ENCODE measurements at places on chromosomes 4 and X.
A peak's percentile ranks its signal among the peaks of the same experiment; 100 is the strongest.

DNA sequence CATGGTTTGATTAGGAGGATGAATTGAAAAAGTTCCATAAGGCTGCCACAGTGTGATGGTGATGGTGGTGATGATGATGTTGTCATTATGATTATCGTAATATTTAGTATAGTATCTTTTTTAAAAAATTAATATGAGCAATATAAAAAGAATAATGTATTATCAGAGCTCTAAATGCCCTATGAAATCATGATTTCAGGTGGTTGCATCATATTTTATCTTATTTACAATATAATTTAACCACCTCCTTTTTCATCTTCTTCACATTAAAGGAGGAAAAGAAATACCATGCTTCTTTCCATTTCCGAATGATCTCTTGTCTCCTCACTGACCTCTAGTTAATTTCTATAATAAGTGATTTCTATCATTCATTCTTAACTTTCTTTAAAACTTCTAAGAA lies 225.9 kb downstream of the RAPGEF2 start:
- DNase-seq = no peak

GRCh38 chr4:152479428-152480026 lies 56.4 kb downstream of the FBXW7 start:
- no peak for DNase-seq

- peak; percentile 44 for DNase-seq
These were observed 144.9 kb downstream of the POLA1 start for GRCh38 chrX:24838629-24839028.

DNA sequence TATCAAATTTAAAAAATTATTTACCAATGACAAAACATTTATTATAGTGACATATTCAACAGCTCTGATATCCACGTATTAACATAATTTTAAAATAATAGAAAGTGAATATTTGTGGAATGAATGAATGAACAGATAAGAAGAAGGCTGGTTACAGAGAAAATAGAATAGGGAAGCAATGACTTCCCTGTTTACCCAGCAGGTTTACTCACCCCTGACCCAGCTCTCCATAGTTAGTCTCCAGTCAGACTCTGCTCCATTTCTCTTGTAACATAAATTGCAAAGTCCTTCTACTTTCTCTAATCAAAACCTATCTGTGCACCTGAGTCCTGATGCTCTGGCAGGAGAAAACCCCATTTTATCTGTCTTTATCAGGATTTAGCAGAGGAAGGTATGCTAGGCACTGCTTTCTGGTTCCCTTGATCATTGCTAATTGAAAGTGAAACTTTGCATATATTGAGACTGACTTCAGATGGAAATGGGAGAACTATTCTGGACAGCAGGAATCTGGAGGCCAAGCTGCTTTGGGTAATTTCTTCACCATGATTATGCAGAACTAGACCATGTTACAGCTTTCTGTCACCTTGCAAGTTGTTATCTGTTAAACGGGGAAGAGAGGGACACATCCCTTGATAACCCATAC lies 363.0 kb downstream of the FAT4 start:
- DNase-seq = no peak

DNA sequence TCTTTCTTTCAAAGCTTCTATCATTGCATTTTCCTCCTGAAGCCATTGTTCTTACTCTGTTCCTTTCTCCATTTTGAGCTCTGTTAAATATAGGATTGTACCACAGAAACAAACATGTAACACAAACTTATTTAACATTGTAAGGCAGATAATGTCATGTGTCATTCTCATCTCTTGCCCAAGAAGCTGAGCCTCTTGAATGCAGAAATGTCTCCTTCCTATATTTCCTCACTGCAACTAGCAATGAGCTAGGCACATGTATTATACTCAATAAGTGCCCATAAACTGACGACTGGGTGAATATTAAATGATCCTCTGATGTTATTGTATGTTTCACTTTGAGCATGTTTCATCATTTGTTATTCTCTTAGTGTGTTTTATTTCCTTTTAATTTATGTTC lies 56.7 kb upstream of the SLC7A11 start:
- no peak for DNase-seq

- no peak for DNase-seq
These were observed 25.9 kb upstream of the FAM241A start for GRCh38 chr4:112119353-112119783.

DNA sequence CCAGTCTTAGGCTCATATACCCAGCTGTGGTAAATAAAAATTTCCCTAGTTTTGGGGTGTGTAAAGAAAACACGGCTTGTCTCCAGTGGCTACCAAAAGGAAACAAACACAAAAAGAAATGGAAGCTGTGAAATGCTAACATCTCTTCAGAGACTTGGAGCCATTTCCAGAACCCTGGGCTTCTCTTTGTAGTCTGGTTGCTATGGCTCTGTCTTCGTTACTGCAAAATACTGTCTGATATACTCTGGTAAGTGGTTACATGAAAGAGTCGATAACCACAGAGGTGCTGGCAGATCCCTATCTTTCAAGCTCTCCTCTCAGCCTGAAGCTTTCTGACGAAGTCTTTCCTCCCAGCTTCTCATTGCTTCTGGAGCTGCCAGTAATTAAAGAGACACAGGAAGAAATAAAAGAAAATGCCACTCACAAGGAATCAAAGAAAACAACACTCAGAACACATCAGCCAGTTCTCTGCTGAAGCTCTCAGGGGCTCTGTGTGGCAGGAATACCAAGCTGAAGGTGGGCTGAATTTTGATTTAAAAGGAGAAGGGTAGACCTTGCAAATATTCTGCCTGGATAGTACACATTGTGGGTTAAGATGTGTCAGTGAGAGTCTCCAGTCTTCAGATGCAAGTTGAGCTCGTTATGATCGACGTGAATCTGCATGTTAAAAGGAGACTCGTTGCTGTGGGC lies 107.6 kb upstream of the FAM9C start:
- no peak for DNase-seq

GRCh38 chr4:85420831-85421230 lies 54.1 kb upstream of the ARHGAP24 start:
- DNase-seq = peak; percentile 59

DNA sequence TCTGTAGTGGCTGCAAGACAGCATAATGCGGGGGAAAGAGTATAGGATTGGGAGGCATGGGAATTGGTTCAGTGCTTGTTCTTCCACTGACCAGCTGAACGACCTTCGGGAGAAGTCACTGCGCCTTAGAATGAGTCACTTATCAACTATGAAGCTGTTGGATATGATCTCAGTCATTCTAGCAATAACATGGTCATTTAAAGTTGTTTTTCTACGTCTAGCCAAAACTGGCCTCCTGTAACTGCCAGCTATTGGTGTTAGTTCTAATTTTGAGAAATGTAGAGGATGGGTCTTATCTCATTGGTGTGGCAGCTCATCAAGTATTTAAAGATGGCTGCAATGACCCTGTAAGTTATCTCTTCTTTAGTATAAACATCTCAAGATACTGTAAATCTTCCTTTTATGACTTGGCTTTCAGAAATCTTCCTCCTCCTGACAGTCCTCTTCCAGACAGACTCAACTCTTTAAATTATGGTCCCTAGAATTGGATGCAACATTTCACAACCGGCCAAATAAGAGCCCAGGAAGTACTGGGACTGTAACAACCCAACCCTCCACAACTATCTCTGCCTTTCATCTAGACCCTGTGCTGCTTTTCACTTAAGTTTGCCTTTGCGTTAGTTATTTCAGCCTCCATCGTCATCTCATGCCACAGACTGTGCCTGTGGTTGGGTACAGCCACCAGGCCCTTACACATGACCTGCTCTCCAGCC lies 243.3 kb downstream of the CBR4 start:
- DNase-seq = no peak

- DNase-seq = no peak
These were observed 17.1 kb downstream of the MSANTD1 start for GRCh38 chr4:3266076-3266475.
